ENCODE measurements at places on chromosomes 16 and 17.
A peak's percentile ranks its signal among the peaks of the same experiment; 100 is the strongest.

- no peak for DNase-seq
Observed at GRCh38 chr16:80743273-80743672, 61.1 kb downstream of the CDYL2 start.

GRCh38 chr16:982145-983043 is 824 bp downstream of the SOX8 start:
- DNase-seq = no peak

- DNase-seq = no peak
Observed at GRCh38 chr16:77759821-77760220, 28.5 kb upstream of the VAT1L start.

DNA sequence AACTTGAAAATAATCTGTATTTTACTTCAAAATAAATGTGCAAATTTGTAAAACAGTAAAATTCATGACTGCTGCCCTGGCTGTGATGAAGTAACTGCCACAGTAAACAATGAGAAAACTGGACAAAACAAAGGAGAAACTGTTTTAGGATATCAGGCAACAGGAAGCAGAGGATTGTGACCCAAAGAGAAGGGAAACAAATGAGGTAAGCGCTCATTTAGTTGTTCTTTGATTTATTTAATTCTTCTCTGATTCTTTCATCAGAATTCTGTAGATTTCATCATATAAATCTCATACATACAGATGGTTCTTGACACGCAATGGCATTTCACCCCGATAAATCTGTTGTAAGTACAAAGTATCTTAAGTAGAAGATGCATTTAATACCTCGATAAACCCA is 198.1 kb upstream of the AXIN2 start:
- DNase-seq = no peak

GRCh38 chr17:39740357-39741111 is 2.8 kb downstream of the GRB7 start:
- peak; percentile 93 for DNase-seq

DNA sequence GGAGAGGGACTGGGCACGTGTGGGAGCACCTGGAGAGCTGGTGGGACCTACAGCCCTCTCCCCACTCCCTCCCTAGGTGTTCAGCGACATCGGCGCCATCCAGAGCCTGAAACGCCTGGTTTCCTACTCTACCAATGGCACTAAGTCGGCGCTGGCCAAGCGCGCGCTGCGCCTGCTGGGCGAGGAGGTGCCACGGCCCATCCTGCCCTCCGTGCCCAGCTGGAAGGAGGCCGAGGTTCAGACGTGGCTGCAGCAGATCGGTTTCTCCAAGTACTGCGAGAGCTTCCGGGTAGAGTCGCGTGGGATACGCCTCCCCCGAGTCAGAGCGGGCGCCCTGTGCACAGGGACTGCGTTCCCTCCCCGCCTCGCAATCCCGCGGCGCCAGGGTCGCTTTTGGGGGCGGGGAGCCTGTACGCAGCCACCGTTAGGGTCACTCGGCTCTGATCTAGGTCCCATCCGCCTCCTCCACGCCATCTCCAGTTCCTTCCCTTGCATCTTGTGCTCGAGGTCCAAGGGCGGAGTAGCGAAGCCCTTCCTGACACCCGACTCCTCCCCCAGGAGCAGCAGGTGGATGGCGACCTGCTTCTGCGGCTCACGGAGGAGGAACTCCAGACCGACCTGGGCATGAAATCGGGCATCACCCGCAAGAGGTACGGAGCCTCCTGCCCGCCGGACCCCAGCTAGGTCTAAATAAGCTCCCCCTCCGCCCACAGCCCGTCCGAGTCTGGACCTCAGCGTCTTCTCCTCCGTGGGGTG is 13.0 kb downstream of the SARM1 start:
- no peak for DNase-seq

DNA sequence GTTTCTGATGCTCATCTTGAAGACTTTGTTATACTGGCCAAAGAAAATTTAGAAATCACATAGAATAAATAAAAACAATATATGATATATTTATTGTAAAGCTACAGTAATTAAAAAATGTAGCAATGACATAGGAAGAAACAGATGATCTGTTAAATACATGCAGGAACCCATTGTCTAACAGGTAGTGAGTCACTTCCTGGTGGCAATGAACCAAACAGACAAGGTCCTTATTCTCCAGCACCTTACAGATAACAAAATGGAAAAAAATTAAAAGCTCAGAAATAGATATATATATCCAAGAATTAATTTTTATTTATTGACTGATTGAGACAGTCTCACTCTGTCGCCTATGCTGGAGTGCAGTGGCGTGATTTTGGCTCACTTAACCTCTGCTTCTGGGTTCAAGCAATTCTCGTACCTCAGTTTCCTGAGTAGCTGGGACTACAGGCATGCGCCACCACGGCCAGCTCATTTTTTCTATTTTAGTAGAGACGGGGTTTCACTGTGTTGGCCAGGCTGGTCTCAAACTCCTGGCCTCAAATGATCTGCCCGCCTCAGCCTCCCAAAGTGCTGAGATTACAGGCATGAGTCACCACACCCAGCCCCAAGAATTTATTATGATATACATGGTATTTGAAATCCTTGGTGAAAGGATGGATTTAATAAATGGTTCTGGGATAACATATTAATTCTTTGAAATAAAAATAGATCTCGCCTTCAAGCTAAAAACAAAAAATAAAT is 7.5 kb downstream of the NETO2 start:
- DNase-seq = no peak

GRCh38 chr16:19886073-19886941 is 1.7 kb upstream of the GPRC5B start:
- no peak for DNase-seq

- DNase-seq = no peak
Observed at GRCh38 chr17:19787733-19788357, 39.7 kb upstream of the ALDH3A1 start.

- no peak for DNase-seq
Observed at GRCh38 chr16:54123766-54124165, 162.8 kb downstream of the IRX3 start.

DNA sequence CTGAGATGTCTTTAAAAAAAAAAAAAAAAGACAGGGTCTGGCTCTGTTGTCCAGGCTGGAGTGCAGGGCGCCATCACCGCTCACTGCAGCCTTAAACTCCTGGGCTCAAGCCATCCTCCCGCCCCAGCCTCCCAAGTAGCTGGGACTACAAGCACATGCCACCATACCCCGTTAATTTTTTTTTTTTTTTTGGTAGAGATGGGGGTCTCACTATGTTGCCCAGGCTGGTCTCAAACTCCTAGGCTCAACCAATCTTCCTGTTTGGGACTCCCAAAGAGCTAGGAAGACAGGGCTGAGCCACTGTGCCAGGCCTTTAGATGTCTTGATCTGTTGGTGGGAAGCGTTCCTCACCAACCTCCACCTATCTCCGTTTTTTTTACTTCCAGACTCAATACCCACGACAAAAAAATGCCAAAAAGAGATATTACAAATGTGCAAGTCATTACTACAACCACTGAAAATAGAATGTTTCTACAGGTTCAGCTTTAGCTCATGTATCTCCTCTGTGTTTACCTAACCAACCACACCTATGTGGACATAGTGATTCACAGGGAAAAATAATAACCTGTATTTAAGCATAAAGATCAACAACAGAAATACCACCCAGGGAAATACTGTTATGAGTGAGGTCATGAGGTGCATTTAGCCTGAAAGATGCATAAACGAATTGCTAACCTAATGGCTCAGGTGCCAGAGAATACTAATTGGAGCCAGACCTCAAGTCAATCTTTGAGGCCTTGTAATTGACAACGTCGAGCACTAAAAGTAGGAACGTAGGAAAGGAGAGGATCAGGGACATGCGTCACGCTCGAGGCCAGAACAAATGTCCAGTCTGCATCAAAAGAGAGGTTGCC is 22.6 kb downstream of the NACA2 start:
- DNase-seq = no peak

DNA sequence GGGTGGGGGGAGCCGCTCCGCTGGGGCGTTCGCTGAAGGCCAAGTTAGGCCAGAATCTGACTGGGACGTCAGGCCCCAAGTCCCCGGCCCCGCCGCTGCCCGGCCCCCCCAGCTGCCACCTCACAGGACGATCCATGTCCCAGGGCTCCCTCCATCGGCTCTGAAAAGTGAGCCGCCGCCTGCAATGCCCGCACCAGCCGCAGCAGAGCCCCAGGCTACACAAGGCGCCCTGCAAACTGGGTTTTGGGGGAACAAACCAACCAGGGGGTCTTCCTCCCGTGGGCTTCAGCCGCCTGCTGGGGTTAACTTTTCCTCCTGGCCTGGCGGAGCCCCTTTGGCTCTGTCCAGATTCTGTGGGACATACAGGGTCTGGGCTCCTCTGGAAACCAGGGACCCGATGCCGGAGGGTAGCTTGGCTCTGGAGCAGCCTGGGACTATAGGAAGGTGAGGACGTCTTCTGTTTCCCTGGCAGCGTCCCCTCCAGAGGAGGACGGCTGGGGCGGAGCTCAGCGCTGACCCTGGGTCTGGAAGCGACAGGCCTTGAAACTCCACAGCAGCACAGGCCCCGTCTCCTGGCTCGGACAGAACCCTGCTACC is 835 bp downstream of the NME4 start:
- DNase-seq = no peak

DNA sequence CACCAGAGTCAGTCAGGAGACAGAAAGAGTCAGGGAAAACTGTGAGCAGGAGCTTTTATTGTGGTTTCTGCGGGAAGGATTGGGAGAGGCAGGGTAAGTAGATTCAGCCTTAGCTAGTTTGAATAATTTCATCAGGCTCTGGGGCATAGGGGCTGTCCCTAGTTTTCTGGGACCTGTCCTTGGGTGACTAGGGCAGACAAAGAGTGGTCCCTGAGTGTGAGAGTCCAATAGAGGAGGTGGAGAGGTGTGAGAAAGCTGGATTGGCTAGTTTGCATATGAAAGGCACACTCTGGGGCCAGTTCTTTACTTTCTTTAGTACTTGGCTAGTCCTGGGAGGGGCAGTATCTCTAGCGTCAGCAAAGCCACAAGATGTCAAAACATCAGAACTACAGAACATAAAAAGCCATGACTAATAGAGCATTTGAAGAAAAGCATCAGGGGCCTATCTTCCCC is 255.6 kb downstream of the HS3ST3A1 start:
- DNase-seq = no peak

GRCh38 chr17:69154267-69154666 is 12.6 kb upstream of the ABCA6 start:
- no peak for DNase-seq

DNA sequence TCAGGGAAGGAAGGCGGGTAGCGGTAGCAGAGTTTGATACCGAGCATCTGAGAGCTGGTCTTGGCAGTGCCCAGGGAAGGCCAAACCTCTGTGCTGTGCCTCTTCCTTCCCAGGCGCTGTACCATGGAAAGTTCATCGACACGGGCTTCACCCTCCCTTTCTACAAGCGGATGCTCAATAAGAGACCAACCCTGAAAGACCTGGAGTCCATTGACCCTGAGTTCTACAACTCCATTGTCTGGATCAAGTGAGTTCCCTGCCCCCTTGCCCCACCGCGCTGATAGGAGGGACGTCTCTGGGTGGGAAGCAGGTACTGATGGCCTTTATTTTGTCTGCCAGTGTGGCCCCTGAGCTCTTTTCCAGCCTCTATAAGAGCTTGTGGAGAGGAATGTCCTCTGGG is 15.4 kb upstream of the CLEC18A start:
- DNase-seq = no peak

DNA sequence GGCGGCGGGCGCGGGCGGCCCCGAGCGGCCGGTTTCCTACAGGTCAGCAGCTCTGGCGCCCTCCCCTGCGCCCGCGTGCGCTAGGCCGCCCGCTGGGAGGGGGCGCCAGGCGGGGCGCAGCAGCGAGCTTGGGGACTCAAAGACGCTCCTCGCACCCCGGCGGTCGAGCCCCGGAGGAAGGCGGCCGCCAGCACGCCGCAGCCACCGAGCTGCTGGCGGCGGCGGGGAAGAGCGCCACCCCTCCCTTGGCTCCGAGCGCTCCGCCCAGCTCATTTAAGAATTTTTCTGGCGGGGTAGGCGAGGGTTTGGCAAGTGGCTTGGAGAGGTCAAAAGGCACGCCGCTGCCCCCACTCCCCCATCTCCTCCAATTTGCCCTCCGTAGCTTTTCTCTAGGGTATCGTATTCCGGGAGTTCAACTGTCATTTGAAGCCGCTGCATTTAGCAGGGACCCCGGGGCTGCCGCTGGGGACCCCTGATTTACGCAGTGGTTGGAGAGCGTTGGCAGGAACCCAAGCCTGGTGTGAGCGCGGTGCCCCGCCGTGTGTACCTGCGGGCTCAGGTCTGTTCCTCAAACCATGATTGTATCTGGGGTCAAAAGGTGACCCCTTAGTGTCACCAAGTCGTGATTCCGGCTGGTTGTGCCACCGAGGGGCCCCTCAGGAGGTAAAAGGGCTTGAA is 59.5 kb upstream of the GSE1 start:
- DNase-seq = peak; percentile 57

DNA sequence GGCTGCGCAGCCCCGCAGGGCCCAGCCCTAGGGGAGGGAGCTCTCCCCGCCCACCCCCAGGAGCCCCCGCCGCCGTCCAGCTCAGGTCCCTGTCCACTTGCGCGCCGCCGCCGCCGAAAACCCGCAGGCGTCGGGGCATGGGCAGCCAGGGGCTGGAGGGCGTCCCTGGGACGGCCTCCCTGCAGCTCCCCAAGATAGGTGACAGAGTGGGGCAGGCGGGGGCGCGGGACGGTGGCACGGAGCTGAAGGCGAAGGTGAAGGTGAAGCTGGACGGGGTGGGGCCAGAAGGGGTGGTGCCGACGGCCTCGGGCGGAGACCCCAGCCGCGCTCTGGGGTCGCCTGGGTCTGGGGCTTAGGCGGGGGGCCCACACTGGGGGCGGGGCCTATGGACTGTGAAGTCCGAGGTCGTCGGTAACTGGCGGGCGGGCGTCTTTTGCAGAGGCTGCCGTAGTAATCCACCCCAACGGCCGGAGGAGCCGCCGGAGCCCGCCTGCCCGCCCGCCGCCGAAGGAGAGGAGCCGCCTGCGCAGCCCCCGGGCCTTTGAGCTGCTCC is 27.2 kb downstream of the SREBF1 start:
- DNase-seq = no peak

DNA sequence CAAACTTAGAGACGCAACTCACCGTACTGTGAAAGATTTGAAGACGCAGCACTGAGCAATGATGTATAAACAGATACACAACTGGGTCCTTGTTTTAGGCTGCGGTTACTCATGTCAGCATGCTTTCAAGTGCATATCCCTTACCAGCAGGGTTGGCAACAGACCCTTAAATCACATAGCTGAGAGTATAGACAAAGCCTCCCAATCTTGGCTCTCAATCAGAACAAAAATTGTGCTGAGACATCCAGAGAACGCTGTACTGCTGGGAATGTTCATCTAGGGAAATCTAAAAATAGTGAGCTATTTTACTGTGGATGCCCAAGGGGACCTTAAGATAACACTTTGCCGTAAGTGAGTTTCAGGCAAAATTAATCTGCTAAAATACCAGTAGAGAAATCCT is 84.4 kb upstream of the NUDT7 start:
- no peak for DNase-seq
